ENCODE measurements at places on chromosomes 6 and 20.

DNA sequence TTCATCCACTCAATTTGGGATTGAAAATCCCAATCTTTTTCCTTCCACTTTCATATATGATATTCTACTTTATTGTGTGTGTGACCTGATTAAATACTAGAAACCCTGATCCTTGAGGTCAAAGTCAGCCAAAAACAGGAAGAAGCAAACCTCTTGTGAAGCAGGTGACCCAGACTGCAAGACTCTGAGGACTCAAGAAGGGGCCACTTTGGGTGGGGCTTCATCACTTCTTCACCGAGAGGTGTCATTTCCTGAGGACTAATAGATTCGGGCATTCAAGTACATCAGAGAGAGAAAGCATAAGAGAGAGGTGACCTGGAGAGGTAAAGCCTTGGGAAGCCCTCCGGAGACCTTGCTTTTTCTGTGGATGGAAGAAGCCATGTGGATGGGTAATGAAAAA is 129.0 kb downstream of the CFAP61 start:
- no peak for DNase-seq

DNA sequence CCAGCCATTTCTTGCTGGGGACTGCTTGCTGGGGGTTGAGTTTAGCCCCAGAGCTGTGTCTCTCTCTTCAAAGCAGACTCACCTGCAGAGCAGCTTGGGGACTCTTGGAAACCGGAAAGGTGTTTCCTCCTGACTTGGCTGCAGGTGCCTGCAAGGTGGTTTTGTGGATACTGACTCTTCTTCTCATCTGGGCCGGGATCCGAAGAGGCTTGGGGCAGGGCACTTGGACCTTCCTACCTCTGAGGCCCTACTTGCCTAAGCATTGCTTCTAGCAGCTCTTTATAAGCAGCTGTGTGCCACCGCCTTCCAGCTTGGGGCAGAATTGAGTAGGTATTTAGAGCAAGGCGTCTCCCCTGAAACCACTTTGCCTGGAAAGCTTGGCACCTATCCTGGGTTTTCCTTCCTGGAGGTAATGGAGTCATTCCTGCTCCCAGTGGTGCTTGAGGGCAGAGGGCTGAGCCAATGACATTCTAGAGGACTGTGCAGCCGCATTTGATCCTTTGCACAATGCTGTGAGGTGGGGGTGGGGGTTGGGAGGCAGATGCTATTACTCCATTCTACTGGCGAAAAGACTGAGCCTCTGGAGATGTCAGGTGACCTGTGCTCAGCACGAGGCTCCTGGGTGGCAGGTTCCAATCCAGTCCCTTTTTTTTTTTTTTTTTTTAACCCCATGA is 3.4 kb upstream of the CTSZ start:
- no peak for DNase-seq

- DNase-seq = no peak
Observed at GRCh38 chr6:113364766-113365165, 492.4 kb upstream of the MARCKS start.

- no peak for DNase-seq
Observed at GRCh38 chr20:36754656-36755222, 8.8 kb upstream of the NDRG3 start.

DNA sequence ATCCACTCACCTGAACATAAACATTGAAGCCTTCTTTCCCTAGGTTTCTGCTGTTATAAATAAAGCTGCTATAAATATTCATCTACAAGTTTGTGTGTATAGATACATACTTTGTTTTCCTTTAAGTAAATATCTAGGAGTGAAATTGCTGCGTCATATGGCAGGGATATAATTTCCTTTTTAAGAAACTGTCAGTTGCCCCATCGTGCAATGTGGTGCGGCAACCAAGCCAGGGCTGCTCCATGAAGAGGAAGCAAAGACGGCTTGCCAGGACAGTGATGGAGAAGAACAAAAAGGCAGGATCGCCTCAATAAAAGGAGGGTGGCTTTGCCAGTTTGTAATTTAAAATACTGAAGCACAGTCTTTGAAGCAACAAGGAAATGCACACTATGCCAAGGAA is 36.6 kb downstream of the CITED2 start:
- DNase-seq = no peak

GRCh38 chr6:107602321-107603005 is 112.5 kb downstream of the SOBP start:
- no peak for DNase-seq

DNA sequence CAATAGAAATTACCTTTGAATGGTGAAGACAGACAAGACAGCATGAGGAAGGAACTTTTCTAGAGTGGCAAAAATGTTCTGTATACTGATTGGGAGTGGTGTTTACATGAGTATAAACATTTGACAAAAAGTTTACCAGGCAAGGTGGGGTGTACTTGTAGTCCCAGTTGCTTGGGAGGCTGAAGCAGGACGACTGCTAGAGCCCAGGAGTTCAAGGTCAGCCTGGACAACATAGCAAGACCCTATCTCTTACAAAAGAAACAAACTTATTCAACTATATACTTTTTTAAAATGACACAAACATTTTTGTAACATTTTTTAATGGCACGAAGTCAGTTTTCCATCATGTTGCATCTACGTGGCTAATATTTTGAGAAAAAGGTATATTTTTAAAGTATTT is 40.5 kb downstream of the ZHX3 start:
- no peak for DNase-seq

DNA sequence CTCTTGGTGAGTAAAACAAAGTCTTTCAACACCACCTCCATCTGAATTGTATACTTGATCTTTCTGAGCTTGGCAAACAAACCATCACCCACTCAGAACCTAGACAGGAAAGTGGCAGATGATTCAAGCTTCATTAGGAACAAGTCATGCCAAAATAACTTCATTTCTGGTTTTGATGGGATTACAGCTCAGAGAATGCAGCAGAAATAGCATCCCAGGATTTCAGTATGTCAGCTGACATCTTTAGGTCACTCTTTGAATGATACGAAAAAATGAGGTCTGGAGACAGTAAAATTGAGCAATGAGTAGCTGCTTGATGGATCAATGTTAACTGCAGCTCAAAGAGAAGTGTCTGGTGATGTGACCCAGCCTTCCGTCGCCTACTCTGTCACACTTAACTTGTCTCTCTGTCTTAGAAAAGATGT is 92.4 kb downstream of the GJA10 start:
- DNase-seq = no peak

GRCh38 chr6:136991646-136992045 is 53.1 kb downstream of the IL20RA start:
- DNase-seq = no peak

DNA sequence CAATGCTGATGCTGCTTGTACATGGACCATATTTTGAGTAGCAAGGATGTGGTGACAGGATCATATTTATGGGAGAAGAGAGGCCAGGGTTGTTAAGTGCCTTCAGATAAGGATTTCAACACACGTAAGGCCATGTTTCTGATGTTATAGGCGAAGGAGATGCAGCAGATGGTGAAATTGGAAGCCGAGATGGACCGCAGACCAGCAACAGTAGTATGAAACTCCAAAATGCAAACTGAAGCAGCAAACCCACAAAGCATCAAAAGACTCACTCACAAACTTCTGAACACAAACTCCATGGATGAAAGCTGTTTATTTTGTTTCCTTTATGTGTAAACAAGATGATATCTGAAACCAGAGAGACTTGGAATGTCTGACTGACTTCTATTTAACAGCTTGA is 35.6 kb upstream of the LAMP5 start:
- no peak for DNase-seq

DNA sequence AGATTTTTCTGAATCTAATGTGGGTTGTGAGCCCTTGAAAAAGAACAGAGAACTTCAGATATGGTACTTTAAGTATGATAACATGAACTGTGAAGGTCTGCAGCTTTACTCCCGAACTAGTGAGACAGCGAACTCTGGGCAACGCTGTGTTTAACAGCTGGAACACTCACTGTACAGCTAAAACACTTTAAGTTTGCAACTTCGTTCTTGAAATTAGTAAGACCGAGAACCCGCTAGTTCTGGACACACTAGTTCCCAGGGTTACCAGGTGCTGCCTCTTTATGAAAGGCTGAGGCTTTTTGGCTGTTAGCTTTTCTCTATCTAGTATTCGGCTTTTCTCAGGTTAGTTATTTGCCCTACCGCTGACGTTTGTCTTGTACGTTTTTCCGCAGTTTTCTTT is 52.9 kb downstream of the RIOK1 start:
- no peak for DNase-seq

DNA sequence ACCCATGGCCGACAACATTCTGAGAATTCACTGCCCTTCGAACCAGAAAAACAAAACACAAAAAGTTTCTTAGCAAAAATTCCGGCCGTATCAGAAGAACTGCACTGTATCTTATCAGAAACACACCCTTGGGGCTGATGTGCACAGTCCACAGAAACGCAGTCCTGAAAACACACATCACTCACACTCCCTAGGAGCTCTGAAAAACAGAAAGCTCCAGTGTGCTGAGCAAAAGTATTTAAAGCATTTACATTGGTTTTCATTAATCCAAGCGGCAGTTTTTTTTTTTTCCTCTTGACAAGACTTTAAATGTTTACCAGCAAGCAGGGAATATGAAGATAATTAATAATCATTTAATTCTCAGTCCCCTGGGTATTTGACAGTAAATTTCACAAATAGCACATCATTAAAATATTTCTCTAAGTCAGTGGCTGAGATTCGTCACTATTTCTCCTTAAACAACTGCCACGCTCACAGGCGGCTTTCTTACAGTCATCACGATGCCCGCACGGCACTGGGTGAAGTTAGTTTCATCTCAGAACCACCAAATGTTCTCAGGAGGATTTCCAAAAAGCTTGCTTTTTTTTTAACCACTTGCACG is 13.3 kb downstream of the NFATC2 start:
- no peak for DNase-seq

DNA sequence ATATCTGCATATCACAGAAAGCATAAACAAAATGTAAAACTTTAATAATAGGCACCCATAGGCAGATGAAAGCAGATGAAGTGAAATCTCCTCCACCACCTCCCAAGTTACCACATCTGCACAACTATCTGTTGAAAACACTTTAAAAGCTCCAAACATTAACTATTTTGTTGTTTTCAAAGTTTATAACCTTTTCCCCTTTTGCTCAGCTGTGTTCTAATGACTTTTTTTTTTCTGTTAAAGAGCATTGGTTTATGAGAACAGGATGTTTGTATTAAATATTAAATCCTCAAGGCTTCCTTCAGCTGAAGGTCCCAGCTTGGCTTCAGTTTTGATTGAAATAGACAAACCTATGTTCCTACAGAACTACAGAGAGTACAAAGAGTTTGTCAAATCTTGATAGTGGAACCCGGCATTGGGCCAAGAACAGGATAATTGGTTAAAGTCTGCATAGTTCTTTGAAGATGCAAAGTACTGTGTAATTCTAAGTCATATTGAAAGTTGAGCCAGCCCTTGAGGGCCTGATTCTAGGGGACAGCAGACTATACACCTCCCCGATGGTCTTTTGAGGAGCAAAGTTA is 255.1 kb upstream of the JAG1 start:
- DNase-seq = no peak

GRCh38 chr6:119226089-119226488 is 123.5 kb downstream of the MAN1A1 start:
- DNase-seq = no peak

GRCh38 chr20:24379484-24379927 is 89.9 kb upstream of the SYNDIG1 start:
- no peak for DNase-seq

DNA sequence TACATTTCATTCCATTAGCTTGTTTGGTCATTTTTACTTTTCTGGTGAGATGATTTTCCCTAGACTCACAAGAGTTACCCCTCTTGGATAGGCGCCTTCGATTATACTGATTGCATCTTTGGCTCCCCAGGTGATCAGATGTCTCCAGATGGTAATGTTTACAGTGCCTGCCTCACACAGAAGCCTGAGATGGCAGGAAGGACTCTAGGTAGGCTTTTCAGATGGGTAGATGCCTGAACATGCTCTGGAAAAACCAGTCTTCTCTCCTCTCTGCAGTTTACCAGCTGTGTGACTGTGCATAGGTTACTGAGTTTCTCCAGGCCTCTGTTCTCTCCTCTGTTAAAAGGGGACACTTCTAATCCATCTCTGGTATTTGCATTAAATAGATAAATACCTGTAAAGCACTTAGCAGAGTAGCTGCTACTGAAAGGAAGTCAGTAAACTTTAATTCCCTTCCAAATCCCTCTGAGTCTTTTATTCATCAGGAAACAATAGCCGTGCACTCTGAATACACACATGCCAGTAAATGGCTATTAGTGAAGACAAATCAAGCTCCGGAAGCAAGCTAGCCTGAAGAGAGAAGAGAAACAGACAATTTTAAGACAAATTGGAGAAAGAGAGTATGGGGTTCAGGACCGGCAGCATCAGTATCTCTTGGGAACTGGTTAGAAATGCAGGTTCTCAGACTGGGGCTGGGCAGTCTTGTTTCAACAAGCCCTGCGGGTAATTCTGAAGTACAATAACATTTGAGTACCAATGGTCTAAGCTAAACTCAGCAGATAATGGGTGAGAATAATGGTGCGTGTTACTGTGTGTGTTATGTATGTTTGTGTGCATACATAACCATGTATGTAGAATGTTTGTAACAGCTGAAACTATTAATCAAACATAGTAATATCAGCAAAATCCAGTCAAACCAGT is 139.4 kb downstream of the UST start:
- no peak for DNase-seq

DNA sequence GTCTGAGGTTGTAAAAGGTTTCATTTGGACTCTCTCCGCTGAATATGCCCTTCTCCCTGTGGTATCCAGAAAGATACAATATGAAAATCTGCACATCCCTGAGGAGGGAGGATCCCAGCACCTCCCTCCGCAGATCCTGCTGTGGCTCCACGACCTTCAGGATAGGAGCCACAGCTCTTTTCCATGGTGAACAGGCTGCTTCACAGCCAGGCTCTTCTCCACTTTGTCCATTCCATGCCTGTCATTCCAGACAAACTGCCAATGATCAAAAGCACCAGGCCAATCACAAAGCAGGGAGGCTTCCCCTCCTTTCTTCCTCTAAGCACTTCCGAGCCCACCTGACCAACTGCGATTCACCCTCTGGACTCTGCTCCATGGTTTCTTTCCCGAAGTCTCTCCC is 339.8 kb downstream of the ESR1 start:
- DNase-seq = no peak

GRCh38 chr6:38933426-38933825 is 115.2 kb upstream of the GLP1R start:
- DNase-seq = no peak

DNA sequence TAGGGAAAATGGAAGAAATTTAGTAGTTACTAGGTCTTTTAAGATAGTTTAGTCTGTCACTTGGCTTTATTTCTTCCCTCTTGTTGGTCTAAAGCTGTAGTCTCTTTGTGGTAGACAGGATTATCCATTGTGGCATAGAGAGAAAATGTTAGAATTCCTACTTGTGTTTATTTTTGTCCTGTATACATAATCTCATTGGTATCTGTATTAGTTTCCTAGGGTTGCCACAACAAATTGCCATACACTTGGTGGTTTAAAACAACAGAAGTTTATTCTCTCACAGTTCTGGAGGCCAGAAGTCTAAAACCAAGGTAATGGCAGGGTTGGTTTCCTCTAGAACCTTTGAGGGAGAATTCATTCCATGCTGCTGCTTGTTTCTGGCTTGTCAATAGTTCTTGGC is 119.4 kb downstream of the ZFAND3 start:
- no peak for DNase-seq

- DNase-seq = no peak
Observed at GRCh38 chr20:10309326-10309725, 90.7 kb downstream of the SNAP25 start.

GRCh38 chr6:27553123-27553904 is 80.4 kb upstream of the ZNF184 start:
- no peak for DNase-seq

- DNase-seq = no peak
Observed at GRCh38 chr20:50455656-50456451, 54.3 kb upstream of the PTPN1 start.
